Neural progenitor cell (in vitro differentiated cells): ENCODE measurements at places on chromosomes 4 and X.

GRCh38 chr4:145766273-145766672, 86.3 kb downstream of the C4orf51 start:
- no peak for DNase-seq

- DNase-seq, result peak; percentile 31
Measured at GRCh38 chrX:143788265-143788664, 67.7 kb upstream of the SPANXN2 start.

DNA sequence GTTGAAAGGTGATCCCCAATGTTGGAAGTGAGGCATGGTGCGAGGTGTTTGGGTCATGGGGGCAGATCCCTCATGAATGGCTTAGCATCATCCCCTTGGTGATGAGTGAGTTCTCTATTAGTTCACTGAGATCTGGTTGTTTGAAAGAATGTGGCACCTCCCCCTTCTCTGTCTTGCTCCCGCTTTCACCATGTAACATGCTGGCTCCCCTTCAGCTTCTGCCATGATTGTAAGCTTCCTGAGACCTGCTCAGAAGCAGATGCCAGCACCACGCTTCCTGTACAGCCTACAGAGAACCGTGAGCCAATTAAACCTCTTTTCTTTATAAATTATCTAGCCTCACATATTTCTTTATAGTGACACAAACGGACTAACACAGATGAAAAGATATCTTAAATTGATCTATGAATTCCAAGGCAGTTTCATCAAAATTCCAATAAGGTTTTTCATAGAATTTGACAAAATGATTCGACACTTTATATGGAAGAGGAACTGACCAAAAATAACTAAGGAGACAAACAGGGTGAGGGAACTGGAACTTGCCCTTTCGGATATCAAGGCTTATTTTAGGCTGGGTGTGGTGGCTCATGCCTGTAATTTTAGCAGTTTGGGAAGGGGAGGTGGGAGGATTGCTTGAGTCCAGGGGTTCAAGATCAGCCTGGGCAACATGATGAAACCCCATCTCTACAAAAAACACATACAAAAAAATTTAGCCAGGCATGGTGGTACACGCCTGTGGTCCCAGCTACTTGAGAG, 56.9 kb upstream of the OGT start:
- DNase-seq, result no peak

- no peak for DNase-seq
Measured at GRCh38 chr4:149048451-149049143, 606.4 kb upstream of the NR3C2 start.

GRCh38 chrX:23185951-23186350, 148.7 kb upstream of the PTCHD1 start:
- no peak for DNase-seq

- DNase-seq, result no peak
Measured at GRCh38 chr4:102120846-102121245, 224.4 kb downstream of the SLC39A8 start.

GRCh38 chr4:148075438-148075837, 343.6 kb downstream of the ARHGAP10 start:
- no peak for DNase-seq

DNA sequence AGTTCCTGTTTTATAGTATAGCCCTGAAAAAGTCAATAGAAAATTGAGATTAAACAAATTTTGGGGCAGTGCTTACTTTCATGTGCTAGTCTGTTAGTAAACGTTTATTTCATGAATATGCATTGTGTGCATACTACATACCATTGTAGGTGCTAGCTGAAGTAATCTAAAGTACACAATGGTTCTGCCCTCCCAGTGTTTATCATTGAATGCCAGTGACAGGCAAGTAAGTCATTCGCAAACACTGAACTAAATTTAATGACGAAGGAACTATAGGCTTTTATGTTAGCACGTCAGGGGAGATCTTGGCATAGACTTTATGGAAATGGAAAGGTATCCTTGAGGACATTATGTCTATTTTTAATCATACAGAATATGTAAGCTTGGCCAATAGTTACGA, 426.9 kb upstream of the EPHA5 start:
- no peak for DNase-seq

DNA sequence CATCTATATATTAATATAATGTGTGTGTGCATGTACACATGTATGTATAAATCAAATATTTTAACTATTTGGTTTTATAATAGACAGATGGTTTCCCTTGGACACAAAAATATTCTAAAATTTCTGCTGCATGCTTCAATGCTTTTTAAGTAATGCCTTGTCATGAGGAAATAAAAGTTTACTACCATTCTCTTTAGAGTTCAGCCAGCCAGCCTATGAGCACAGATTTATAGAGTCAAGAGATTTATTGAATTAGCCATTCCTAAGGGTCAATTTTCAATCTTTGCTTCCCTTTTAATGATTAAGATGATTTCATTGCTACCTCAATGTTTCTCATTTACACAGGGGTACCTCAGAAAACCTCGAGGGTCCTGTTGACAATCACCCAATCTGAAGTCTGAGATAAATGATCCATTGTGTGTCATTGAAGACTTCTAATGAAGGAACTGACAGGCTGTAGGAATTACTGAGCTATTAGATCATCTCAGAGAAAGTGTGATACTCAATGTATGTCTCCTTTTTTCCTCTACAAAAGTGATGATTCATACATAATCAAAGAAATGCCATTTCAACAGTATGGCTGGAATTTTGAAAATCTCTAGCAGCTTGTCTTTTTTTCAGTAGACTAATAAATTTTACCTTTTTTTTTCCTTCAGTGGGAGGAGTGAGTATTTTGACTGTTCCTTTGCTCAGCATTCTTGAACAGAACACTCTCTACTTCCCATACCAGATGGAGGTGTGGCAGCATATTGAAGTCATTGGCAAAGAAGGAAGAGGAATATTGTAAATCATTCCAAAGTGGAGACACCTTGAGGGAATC, 222.6 kb upstream of the PCDH18 start:
- DNase-seq, result no peak

DNA sequence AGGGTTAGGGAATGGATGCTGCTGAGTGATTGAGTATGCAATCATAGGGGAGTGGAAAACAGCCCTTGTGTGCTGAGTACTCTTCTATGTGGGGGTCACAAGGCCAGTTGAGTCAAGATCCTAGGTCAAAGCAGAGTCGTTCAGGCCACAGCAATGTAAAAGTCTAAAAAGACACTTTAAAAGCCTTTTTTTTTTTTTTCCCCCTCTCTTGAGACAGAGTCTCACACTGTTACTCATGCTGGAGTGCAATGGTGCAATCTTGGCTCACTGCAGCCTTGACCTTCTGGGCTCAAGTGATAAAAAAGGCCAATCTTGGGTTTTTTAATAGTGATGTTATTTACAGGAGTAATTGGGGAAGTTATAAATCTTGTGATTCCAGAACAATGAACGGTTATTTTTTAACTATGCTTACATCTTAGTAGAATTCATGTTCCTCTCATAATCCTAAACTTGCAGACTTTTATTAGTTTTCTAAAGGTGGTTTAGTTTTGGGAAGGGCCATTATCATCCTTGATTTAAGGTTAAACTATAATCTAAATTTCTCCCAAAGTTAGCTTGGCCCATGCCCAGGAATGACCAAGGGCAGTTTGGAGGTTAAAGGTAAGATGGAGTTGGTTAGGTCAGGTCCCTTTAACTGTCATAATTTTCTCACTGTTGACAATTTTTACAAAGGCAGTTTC, 82.2 kb upstream of the BMP2K start:
- no peak for DNase-seq

GRCh38 chr4:114734594-114734993, 136.0 kb downstream of the UGT8 start:
- DNase-seq, result no peak

GRCh38 chrX:150649096-150649870, 43.9 kb upstream of the MTMR1 start:
- no peak for DNase-seq

- no peak for DNase-seq
Measured at GRCh38 chr4:138407329-138407728, 165.2 kb upstream of the SLC7A11 start.

- DNase-seq, result peak; percentile 67
Measured at GRCh38 chrX:39152106-39152649, 350.9 kb downstream of the MID1IP1 start.

DNA sequence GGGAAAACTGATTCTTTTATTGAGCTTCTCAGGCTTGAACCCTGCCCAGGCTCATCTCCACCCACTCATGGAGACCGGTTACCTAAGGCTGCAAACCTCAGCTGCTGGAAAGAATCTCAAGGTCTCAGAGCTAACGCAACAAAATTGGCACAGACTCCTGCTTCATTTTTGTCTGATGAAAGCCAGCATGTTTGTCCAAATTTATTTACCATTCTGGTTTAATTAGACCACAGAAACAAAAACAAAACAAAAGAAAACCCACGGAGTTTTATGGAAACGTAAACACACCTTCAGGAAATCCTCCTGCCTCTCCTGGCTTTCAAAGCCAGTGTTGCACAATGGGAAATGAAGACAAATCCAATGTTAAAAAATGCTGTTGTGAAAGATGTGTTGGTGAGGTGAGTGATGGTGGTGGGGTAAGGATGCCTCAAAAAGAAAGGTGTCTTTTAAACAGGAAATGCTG, 56.4 kb upstream of the PDLIM3 start:
- no peak for DNase-seq

DNA sequence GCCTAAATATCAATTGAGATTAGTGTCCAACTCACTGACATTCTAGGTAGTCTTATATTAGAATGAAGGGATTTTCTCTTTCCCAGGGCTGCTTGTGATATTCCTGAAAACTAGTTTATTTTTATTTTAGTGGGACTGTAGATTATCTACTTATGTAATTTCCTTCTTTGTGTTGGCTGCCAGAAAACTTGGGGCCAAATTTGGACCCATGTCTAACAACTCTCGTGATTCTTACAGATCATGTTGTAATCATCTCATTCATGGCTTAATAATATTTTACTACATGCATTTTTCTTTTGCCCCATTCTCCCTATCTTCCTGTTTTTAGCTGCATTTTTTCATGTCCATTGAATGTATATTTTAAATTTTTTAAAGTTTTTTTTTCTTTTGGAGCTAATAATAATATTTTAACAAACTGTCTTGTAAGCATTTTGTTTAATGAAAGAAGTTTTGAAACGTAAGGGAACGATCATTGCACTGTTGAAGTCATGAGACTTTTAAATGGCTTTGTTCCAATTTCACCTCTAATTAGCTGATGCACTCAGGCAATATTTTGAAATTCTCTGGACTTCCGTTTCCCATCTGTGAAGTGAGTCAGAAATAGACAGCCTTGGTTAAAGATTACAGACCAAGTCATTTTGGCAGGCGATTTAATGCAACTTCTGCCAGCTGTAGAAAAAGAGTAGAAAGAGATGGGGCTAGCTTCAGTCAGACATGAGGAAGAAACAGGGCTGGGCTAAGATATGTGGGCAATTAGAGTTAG, 14.3 kb upstream of the TDO2 start:
- no peak for DNase-seq

DNA sequence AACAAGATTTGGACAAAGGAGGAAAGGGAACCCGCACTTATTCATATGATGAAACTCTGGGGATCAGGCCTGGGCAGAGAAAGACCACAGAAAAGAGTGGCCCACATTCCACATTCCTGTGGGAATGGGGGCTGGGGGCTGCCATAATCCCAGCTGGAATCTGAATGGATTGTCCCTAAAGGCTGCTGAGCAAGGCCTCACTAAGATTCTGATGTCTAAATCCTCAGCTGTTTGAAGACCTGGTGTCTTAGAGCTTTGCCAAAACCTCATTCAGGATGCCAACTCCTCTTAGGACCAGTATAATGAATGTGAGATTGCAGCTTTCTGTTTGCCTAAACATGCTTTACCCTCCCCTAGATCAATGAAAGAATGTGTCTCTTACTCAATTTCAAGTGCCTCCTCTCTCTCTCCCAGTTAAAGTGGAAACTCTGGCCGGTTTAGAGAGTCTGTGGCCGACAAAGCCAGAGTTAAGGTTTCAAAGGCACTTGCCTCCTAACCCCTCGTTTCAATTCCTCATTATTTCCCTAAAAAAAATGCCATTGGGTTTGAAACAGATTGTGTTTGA, 33.3 kb upstream of the GPC4 start:
- DNase-seq, result peak; percentile 58

DNA sequence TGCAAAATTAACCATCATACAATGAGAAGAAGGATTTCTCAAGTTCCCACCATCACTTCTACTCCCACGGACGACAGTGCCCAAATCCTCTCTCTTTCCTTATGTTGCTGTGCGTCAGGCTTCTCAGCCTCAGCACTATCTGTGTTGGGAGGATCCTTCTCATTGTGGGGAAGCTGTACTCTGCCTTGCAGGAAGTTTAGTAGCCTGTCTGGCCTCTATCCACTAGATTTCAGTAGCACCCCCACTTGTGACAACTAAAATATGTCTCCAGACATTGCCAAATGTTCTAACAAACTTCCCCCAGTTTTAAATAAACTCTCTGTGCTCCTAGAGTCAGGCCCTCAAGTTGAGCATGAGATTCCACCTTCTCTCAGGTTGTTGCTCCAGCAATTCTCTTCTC, 545.9 kb upstream of the ZFP42 start:
- DNase-seq, result no peak

- DNase-seq, result no peak
Measured at GRCh38 chr4:140754918-140755773, 1.0 kb downstream of the TBC1D9 start.

- DNase-seq, result no peak
Measured at GRCh38 chrX:135581496-135581895, 61.0 kb downstream of the INTS6L start.

GRCh38 chr4:173362666-173363065, 8.1 kb upstream of the SAP30 start:
- DNase-seq, result no peak

GRCh38 chr4:121321466-121321865, 59.4 kb downstream of the QRFPR start:
- no peak for DNase-seq

GRCh38 chr4:25142468-25142867, 17.8 kb downstream of the SEPSECS start:
- DNase-seq, result no peak

DNA sequence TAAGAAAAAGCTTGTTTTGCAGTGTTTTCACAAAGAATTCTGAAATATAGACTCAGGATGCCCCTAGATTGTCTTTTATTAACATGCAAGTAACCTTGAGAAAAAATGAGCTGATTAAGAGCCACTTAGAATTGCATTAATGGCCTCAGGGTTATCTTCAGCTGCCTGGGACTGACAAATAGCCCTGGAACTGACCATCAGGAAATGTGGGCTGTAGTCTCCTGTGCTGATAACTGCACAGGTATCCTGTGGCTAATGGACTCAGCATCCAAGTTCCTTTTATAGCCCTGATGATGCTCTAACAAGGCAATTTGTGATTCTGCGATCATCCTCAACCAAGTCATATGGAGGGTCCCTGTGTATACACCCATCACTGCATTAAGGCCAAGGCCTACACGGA, 17.0 kb downstream of the CA5B start:
- no peak for DNase-seq

DNA sequence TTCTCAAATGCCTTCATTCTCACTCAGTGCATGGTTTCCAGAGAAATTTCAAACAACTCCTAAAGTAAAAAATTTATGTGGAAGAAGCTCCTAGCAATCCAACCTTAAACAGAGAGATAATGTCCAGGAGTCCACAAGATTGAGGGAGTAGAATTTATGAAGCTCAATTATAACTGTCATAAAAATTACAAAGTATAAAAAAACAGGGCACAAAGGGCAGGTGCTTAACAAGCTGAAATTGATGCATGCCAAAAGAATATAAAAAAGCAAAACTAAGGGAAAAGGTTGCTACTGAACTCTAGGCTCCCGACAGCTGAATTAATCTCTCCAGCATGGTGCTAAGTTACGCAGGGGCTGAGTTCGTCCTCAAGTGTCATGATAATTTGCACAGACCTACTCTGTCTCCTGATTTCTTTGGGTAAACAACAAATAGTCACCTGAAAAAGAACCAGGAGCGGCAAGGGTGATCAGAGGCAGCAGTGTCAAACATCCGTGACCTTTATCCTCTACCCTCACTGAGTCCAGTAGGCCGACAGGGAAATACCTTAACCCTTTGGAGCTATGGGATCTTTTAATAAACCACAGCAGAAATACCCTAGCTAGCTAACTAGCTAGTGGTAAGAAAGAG, 47.2 kb upstream of the RELL1 start:
- DNase-seq, result no peak
